Brain (organoid and tissue), 16 donors: ENCODE measurements at places on chromosomes 5 and 9.

- DNase-seq = no peak
These were observed 1.3 kb downstream of the STOM start for GRCh38 chr9:121368745-121369144.

GRCh38 chr5:171858303-171858702 lies 72.7 kb downstream of the SMIM23 start:
- DNase-seq = no peak

GRCh38 chr5:55921617-55922016 lies 70.5 kb downstream of the IL31RA start:
- DNase-seq = no peak

DNA sequence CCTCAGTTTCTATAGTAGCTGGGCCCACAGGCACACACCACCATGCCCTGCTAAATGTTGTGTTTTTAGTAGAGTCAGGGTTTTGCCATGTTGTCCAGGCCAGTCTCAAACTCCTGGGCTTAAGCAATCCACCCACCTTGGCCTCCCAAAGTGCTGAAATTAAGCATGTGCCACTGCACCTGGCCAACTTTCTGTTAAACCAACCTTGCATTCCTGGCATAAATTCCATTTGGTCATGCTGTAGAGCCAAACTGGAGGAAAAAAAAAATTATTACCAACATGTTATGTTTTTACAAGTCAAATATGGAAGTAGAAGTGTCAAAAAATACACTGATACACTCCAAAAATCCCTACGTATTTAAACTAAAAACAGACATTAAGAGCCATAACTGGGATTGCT lies 54.1 kb downstream of the ERMP1 start:
- DNase-seq = no peak

DNA sequence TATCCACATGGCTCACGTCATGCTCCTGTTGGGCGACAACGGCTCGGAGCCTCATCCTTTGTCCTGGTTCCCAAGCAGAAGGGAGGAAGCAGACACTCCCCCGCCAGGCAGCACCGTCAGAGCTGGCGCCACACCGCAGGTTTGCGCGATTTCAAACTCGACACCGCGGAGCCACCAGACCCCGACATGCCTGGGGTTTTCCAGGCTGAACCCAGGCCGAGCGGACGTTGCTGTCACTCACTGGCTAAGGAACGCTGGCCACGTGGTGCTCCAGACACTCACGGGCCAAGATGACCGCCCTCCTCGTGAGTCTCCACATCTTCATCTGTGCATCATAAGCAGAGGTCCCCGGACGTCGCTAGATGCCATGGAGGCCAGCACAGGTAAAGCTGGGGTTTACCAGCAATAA lies 9.0 kb downstream of the TERT start:
- DNase-seq = no peak

DNA sequence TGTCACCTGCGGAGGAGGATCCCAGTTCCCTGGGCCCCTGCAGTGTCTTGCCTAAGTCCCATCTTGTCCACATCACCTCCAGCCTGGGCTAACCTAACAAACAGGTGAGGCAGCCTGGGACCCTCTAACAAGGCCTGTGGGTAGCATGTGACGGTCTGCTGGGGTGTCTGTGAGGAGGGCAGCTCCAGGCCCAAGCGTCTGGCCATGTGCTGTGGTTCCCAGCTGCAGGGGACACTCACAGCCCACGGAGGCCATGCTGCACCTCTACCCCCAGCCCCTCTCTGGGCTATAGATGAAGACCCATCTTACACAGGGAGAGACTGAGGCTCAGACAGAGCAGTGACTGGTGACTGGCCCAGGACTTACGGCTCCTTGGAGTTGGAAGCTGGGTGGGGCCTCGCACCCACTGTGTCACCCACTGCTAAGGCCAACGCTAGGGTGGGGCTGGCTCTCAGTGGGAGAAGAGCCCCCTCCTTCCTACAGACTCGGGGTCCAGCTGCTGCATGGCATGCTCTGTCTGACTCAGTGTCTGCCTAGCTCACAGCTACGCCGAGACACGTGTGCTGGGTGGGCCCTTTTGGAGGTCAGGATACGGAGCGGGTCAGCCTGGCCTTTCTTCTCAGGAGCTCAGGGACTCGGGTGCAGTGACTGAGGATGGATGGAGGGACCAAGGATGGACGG lies 40.8 kb upstream of the RNF130 start:
- no peak for DNase-seq

GRCh38 chr9:20984506-20984905 lies 46.9 kb downstream of the HACD4 start:
- no peak for DNase-seq

DNA sequence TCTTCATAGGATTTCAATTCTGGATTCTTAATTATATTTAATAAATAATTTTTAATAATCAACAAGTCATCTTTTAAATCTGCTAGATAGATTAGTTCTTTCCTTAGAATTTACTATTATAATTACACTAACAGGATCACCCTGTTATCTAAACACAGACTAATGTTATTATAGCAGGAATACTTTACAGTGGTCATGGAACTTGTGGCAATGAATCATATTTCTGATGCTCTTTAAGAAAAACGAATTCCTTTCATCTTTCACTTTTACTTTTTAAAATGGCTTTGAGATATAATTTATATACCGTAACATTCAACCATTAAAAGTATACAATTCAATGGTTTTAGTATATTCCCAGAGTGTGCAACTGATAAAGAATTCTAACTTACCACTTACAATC lies 29.7 kb upstream of the CDK5RAP2 start:
- no peak for DNase-seq

DNA sequence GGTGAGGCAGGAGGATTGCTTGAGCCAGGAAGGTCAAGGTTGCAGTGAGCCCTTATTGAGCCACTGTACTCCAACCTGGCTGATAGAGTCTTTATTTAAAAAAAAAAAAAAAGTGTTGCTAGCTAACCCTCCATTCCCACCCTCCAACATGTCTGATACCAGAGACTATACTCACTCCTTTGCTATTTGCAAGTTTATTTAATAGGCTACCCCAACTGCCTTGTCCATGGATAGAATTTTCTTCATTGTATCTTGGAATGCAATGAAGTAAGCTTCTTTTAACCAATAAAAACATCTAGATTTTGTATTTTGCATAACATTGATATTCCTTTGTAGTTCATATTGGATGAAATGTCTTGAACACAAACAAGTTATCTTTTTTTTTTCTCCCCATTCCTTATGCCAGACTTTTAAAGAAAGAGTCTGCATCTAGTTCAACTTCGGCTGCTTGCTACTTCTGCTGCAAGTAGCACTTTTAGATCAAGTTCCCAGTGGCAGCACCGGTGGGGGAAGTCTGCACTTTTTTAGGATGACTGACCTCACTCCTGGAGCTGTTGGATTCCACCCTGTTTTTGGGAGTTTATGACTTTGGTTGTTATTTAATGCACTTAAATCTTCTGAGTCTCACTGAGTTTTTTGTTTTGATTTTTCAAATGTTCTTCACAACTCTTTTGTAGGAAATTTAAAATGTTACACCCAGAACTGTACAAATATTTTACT lies 112.5 kb downstream of the UHRF2 start:
- DNase-seq = no peak

GRCh38 chr5:178995341-178995690 lies 196 bp upstream of the GRM6 start:
- no peak for DNase-seq

DNA sequence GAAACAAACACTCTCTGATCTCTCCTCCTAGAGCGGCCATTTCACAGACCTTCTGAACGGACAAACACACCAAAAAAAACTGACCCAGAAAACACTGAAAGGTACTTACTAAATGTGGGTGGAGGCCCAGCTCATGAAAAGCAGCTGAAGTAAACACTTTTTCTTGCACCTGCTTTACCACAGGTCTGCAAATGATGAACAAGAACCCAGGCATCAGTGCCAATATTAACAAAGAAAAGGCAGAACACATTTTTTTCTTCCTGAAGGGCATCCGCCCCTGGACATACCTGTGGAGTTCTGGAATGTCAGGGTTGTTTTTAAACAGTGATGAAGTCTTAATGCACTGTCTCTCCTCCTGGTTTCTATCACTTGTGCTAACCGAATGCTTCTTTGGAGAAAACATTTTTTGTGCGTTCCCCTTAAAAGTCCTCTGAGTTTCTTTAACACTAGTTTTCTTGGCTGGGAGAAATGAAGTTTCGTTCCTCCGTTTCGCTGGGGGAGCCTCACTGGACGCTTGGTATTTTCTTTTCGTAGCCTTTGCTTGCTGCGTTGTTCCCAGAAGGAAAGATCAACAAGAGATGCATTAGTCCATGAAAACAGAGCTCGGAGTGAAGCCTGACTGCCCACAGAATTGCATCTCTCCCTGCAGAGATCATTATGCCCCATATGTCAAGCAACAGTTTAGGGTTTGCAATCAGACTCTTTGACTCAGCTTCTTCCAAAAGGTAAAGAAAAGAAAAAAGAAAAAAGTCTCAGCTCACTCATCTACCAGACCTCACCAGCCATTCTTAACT lies 7.4 kb downstream of the DDX31 start:
- DNase-seq = no peak

DNA sequence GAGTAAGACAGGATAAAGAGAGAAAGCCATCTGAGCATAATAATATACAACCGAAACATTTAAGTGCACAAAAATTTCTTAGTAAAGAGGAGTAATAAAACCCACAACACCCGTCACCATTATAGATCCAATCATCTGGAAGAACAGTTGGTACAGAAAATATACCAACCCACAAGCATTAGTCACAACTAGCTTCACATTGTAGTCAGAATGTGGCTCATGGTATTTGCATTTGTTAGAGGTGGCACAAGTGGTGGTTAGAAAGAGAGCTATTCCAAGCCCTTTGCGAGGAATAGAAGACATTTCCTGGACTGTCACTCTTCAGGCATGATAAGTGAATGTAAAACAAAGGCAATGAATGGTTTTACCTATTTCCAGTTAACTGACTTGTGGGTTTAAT lies 677.5 kb upstream of the ST8SIA4 start:
- DNase-seq = no peak

DNA sequence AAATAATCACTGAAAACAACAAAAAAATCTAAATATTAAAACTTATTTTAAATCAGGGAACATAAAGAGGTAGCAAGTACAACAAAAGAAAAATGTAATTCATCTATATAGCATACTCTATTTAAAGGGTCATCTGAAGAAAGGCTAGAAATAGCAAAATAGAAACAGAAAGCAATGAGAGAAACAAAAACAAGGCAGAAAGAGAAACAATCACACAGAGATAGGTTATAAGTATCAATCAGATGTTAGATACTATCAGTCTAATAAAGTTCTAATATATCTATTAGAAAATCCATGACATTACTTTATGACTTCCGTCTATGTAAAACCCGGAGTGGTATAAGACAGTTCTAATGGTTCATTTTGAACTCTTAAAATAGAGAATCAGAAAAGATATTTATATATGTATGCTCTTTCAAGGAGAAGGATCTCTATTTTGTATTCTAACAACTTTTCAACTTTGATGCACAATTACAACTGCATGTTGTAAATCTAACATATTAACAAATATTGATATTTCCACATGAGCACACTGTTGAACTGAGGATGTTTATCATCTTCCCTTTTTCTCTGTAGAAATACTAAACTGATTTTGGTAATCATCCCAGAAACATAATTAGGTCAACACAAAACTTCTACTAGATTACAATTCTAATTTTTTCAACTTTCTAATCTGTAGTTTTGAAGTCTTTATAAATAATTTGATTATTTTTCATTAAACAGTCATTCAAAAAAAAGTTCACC lies 15.8 kb downstream of the RICTOR start:
- DNase-seq = no peak

DNA sequence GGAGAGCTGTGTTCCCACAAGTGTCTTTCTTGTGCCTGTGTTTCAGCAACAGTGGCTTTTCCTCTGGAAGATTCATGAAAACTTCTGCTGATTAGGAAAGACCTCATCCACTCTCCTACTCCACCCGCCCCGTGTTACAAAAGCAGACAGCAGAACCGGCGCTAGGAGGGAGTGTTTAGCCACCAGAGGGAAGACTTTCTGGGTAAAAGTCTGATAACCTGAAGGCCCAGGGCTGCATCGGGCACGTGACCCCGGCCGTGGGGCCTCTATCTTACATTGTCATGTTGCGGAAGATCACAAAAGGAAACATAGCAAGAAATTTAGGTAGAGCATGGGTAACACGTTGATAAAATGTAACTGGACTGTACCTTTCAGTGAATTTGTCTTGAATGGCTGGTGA lies 32.0 kb upstream of the DMRT2 start:
- DNase-seq = peak; percentile 10

DNA sequence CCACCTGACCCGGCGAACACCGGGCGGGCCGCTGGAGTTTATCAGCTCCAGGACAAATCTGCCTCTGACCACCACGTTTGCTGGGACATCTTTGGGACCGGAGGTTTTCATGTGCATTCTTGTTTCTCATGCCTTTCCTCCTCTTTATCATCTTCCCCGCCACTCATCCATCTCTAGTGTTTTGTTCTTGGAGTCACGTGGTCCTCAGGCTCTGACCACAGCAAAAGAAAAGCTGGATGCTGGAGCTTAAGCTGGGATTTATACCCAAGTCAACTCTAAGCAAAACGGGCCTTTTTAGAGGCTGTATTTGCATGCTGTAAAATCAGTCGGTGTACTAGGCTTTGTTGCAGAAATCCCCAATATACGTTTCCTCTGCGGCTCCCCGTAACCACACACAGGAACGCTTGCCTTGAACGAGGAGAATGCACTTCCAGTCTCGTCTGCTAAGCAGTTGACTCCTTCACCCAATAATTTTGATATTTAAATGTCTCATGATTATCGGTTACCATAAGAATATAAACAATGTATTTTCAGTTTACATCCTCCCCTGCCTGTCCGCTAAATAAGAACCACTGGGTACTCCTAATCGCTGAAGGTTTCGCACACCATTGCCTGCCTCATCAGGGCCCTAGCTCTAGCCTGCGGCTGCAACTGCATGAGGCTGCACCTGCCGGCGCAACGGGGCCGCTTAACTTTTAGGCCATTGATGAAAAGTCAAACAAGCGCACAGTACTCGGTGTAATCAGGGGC lies 560 bp upstream of the NDUFS6 start:
- peak; percentile 55 for DNase-seq

DNA sequence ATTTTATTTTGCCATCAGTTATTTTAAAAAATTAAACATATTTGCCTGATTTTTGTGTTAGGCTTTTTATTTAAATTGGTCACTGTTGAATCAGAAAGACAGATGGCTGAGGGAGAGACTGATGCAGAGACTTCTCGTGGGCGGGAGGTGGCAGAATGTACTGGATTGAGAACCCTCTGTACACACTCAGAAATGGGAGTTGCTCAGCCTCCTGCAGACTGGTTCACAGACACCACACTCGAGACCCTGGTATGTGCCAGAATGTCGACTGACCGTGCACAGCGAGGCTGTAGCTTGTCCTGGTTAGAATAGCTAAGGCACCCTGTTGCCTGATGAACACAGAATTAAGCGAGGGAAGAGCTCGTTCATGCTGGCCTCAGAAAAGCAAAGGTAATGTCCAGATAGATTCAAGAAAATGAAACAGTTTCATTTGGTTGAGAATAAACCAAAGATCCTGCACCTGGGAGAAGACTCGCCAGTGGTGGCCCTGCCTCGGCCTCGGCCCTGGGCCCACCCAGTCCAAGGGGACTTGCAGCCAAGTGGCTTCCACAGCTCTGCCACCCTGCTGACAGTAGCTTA lies 71.3 kb upstream of the OTULINL start:
- no peak for DNase-seq
